ENCODE measurements at places on chromosomes 4 and X. TPM values are rescaled to one million over a fixed set of nuclear protein-coding genes. Genes with fewer than 3 reads are reported as not detected.

GRCh38 chrX:134764202-134764785 lies 106.0 kb upstream of the PLAC1 start:
- DNase-seq, result no peak

DNA sequence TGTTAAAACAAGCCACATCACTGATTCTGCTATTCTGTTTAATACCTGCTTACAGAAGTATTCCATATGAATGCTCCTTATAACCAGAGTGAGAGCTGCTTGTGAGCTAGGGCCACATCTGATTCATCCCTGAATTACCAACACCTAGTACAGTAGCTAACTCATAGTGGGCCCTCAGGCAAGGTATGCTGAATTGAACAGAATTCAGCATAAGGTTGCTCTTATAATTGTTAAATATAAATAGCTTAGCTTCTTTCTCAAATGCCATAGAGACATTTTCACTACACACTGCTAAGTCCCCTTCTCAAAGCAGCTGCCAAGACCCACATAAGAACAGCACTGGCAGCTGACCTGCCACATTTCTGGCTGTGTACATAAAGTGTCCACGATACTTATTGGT lies 27.0 kb upstream of the MCF2 start:
- no peak for DNase-seq

DNA sequence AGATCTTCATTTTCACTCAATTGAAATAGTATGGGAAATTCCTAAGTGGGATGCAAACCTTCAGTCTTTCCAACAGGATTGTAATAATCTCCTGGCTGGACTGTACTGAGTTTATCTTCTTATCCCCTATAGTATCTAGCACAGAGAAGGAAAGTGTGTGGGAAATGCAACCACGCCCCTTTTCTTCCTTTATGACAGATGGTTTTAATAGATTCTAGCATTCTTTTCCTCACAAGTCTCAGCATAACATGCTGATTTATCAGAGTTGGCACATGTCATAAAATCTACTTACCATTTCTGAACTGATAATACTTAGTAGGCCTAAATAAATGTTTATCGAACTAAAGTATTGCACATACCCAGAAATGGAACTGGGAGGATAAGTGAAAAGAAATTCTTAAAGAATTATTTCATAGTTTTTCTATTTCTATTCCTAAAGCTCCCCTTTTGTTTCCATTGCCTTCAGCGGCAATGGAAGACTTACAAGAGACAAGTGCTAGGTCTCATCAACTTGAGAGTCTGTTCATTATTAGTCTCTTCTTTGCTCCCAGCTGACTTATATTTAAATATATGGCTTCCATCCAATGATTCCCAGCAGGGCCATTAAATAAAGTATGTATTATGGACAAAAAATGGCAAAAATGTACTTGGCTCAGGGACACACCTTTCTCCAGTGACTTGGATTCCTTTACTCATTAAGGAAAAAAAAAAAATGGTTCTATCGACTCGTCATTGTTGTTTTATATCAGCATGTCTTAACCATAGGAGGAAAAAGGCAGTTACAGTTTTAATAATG lies 484.5 kb downstream of the IL1RAPL1 start:
- no peak for DNase-seq

DNA sequence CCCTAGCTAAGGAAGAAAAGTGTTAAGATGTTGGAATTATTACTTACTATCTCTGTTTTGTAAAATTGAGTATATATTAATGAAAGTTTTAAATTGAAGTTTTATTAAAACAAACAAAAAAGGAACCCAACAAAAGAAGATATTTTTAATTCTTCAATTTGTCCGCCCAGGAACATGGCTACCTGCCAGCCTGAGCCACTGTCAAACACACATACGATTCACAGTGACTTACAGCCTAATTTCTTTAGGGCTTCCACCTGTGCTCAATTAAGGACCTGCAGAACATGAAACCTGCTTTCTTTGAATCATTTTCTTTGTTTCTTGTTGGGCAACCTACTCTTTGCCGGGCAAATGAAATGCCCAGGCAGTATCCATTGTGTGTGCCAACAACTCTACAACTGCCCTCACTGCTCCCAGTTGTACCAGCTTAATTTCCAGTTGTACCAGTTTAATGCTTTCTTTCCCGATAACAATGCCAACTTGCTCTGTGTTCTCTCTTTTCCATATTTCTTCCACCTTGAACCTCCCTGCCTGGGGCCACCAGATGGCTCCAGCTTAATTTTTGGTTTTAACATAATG lies 181.7 kb downstream of the GBA3 start:
- DNase-seq, result no peak

GRCh38 chr4:31291238-31291637 lies 571.1 kb downstream of the PCDH7 start:
- DNase-seq, result no peak

DNA sequence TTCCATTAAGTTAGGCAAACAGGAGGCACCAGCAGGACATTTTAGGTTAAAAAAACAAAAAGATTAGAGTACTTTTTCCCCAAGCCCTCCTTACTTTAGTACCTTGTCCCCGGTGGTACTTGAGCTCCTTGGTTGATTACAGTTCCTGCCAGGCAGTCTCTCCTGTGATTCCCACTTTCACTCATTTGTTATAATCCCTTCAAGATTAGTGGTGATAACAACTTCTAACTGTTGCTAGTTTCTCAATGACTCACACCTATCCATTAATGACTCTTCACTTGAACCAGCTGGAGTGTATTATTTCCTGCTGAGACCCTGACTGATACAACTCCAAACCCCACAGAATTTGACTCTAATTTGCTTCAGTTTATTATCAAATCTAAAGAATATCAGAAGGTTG lies 765.0 kb upstream of the DIAPH2 start:
- DNase-seq, result no peak

GRCh38 chr4:7705062-7705461 lies 234.6 kb downstream of the AFAP1 start:
- no peak for DNase-seq

- no peak for DNase-seq
Measured at GRCh38 chr4:83356899-83357661, 22.4 kb upstream of the HPSE start.

- DNase-seq, result peak; percentile 70
Measured at GRCh38 chr4:4326166-4326565, 36.1 kb downstream of the ZBTB49 start.

DNA sequence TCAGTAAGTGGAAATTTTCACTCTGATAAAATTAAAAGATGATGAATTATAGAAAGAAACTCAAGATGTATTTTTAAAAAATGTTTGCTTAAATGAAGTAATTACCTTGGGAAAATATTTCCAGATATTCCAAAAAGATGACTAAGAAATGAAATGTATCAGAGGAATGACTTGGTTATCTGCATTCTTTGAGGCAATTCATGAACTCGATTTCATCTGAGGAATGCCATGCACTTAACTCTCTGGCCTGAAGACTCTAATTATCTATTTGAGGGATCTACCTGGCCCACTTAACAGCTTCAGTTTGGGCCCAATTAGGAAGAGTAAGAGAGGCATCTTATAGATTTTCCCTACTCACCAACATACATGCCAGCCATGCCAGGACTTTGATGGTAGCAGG lies 182.3 kb downstream of the INPP4B start:
- DNase-seq, result no peak

DNA sequence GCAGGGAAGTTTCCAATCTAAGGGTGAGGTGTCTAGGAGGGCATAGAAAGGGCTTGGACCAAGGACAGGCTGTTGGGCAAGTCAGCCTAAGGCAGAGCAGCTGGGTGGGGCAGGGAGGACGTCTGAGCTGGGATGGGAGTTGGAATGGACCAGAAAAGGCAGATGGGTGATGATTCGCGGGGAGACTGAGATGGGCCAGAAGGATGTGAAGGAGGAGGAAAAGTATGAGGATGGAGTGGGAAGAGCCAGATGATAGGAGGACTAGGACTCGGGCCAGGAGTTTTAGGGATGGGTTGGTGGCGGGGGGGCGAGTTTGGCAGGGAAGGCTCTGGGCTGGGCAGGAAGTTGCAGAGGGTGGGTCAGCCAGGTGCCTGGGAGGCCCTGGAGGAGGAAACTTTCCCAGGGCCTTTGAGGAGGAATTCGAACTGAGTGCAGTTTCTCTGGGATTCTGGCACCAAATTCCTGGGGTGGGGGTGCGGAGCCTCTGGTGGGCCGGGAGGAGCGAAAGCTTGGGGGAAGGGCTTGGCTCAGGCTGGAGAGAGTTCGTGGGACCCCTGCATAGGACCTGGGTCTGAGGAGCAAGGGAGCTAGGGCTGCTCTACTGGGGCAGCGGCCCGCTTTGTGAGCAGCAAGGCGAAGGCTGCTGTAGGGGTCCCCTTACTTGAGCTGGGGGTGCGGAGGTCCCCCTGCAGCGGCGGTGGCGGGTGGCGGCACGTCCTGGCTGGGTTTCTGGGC lies 8.7 kb upstream of the TIMP1 start:
- DNase-seq, result no peak

DNA sequence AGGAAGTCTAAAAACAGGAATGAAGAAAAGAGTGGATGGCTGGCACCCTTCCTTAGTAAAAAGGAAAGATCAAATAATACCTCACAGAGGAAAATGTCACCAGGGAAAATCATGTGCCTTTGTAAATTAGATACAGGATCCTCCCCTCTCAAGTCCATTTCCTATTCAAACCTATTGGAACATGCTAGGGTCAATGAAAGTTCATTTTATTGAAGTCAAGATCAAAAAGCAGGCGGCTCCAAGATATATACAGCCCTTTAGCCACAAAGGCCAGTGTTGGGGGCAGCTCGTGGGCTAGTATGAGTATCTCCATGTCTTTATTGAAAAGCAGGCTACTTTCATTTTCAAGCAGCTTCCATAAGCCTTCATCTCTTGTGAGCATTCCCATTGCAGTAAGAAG lies 141.1 kb downstream of the QDPR start:
- no peak for DNase-seq

DNA sequence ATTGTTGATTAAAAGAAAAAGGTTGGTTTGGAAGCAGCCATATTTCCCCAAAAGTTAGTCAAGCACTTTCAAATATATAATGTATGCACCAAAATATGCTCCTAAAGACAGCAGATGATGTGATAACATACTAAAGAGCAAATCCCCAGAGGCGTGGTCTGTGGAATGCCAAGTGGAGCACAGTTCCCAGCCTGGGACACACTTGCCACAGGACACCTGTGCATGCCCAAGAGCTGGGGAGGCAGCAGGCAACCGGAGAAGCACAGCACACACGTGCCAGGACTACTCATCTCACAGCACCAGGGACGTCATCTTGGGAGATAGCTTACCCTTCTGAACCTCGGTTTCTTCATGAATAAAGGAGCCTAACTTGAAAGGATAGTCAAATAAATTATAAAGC lies 12.5 kb downstream of the STX18 start:
- DNase-seq, result no peak

- DNase-seq, result no peak
Measured at GRCh38 chr4:20464381-20464780, 212.7 kb downstream of the SLIT2 start.

DNA sequence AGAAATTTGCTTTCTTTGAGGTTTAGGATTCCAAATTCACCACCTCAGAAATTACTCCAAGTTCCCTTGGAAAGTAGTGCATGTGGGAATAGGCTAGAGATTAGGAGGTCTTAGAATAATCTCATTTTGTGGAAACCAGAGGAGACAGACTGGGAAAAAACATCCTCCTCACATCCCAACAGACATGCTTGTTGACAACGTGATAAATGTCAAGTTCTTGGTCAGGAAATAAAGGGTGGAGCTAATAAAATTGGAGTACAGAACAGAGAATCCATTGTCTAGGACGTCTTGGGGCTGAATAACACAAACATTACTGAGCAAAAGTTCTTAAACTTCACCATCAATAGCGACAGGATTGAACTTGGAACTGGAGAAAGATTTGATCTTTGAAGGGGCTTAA lies 233.4 kb downstream of the PABPC4L start:
- DNase-seq, result no peak

DNA sequence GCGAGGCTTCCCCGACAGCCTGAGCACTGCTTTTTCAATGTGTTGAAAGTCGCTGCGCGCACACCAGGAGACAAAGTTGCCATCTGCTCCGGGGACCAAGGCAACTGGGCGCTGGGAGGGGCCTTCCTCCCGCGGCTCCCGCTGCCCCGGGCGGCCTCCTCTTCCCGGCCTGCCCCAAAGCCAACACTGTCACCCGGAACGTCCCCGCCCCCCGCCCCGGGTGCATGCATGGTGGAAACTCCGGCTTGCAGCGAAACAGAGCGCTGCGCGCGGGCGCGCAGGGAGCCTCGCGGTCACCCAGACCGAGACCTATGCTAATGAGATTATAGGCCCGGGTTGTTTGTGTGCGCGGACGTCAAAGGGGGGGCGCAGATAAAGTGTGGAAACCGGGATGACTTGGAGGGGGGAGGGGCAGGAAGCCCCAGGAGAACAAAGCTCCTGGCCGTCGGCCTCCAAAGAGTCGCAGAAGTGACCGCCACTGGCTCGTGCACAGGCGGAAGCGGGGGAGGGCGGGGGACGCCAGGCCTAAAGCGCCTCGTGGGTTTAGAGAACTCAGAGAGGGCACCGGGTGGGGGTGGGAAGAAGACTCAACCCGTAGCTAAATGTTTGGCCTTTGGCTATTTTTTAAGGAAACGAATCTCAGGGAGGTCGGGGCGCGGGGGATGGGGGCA lies 88.8 kb downstream of the BCOR start:
- DNase-seq, result no peak

- DNase-seq, result no peak
Measured at GRCh38 chr4:114015444-114015899, 36.0 kb upstream of the ARSJ start.

GRCh38 chr4:83993774-83994173 lies 457.9 kb downstream of the GPAT3 start:
- no peak for DNase-seq

DNA sequence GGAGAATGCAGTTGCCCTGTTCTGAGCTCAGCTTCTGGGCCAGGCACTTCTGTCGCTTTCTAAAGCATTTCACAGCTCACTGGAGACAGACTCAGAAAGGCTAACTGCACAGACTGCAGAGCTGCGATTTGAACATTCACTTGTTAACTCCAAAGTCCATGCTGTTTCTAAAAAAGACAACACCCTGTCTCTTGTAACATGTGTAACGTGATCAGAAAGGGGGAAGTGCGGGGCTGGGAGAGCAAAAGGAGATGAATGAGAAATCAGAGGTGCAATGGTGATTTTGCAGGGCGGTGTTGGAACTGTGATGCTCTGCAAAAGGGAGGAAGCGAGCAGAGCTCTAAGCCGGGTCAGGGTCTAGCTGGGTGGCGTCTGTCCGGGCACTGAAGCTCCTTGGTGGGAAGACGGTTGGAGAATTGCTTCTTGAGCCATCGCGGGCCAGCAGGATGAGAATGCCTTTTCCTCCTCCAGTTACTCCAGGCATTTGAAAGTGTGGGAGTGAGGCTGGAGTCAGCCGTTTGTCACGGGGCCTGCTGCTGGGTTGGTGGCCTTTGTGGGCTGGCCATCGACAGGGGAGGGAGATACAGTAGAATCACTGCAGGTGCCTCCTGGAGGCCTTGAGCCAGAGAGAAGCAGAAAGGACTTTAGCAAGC lies 20.3 kb downstream of the TBC1D14 start:
- DNase-seq, result no peak

The RHOXF1 gene
- total RNA-seq, result not detected

The SATL1 gene
- total RNA-seq, result 0.10 TPM

The XPNPEP2 gene
- total RNA-seq, result 1.7 TPM

The TCEAL6 gene
- not detected for total RNA-seq

The YIPF7 gene
- total RNA-seq, result not detected

The C4orf33 gene
- total RNA-seq, result 8.5 TPM

The WWC2 gene
- total RNA-seq, result 11.3 TPM

The DCAF4L1 gene
- total RNA-seq, result not detected

The DMP1 gene
- not detected for total RNA-seq
